ENCODE measurements at places on chromosomes 7 and 10.
A peak's percentile ranks its signal among the peaks of the same experiment; 100 is the strongest.

GRCh38 chr7:22810843-22811242 lies 11.8 kb downstream of the TOMM7 start:
- no peak for DNase-seq

- DNase-seq: peak; percentile 37
Observed at GRCh38 chr7:74479961-74480829, 26.5 kb downstream of the GTF2IRD1 start.

GRCh38 chr10:35884657-35885071 lies 242.6 kb upstream of the FZD8 start:
- no peak for DNase-seq

DNA sequence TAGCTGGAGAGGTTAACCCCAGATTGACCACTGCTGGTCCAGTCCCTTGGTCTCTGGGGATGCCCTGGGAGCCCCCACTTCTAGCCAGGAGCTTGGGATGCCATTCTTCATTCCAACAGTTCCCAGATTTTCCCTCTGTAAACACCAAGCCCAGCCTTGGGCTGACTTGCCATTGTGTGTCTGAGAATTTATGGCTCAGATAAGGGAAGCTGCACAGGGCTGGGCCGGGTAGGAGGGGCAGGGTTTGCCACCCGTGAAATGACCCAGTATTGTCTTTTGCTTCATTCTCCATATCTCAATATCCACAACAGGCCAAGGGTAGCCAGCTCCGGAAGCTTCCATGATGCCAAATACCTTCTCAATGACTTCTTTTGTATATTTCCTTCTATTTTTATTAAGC lies 32.1 kb downstream of the AFAP1L2 start:
- no peak for DNase-seq

- no peak for DNase-seq
Observed at GRCh38 chr7:138581065-138581464, 120.1 kb downstream of the SVOPL start.

DNA sequence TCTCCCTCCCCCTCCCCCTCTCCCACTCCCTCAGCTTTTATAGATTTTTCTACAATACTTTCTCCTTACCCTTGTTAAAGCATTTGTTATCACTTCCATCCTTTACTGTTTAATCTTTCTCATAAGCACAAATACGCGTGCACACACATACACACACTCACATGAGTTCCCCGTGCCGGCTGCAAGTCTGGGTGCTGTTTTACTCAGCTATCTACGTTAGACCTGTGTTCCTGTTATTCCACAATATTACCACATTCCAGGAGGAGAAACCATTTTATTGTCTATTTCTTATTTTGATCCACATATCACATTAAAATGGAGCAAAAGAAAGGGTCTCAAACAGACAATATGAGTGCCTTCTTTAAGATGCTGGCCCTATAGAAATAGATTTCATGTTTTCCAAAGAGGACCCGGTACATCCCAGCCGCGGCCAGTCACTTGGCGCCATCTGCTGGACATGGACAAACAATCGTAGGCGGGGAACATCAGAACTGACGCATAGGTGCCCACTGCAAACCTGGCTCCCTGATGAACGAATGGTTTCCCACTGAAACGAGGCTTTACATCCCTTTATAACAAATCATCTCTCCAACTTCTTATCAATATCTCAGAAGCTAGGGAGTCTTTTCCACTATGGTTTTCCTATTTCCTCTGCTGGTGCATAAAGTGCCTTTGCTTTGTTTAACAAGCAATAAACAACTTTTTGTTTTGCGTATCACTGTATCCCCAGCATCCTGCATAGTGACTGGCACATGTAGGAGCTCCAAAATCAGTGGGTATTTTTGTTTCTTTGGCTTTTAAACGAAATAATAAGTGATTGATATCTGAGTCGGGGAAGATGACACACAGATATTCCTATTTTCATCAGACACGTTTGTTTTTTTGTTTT lies 25.2 kb upstream of the OPTN start:
- DNase-seq: peak; percentile 40

DNA sequence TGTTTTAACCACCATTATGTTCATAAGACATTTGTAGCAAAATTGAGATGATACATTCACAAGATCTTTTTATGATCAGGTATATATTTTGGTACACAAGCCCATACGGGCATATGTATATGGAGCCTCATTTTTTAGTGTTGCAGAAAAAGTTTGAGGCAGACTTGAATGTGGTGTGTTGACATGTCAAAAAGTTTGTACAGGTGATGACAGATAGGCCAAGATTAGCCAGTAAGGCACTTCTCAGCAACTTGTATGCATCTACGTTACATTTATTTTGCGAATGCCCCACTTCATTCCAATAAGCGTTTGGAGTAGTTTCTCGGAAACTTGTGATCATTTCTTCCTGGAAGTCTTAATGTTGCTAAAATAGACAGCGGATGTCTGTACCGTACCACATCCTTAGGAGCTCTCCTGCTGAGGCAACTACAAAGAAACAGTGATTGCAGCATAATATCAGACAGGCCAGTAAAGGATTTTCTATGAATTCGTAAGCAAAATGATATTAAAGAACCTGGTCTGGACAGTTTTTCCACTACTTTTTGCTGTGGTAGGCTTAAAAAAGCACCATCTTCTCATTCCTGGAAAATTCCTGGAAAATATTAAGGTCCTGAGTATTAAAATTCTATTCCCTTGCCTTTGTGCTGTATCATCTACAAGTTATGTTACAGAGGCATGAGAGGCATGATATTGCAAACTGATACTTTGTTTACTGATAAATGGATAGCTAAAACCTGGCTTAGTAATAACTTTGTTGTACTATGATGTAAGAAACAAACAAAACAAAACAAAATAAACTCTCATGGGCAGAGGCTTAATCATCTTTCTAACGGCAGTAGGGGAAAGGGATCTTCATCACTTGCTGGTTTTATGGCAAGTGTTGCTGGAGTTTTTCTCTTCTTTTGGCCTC lies 153.6 kb downstream of the HDAC9 start:
- DNase-seq: no peak

DNA sequence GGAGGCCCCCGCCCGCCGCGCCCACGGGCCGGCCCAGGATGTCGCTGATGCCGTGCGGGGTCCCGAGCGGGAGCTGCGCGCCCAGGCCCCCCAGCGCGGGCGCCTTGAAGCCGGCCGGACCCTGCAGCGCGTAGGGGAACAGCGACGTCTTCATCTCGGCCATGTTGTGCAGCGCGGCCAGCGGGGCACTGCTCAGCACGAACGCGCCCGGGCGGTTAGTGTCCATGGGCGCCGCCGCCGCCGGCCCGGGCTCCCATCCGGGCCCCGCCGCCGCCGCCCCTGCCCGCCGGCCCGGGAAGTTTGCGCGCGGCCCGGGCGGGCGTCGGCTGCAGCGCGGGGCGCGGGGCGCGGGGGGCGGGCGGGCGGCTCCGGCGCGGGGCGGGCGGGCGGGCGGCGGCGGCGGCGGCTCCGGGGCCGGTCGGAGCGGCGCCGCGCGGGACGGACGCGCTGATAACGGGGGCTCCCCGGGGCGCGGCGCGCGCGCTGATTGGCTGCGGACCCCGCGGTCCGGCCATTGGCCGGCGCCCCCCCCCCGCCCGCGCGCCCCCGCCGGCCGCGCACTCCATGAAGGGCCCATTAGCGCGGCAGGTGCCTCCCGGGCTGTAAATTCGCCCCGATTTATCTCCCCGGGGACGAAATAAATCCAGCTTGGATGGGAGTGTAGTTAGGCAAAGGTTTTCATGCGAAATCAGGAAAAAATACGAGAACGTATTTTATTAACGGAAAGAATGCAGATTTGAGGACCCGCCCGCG lies at the start of gene NKX6-2:
Gene NKX6-2, minus strand, starts transcription at position 425 of the 753 bp plus-strand sequence. Its CDS starts 199 bp downstream, at position 226.
- DNase-seq: no peak

GRCh38 chr7:77438131-77438530 lies 22.0 kb upstream of the GSAP start:
- DNase-seq: no peak

DNA sequence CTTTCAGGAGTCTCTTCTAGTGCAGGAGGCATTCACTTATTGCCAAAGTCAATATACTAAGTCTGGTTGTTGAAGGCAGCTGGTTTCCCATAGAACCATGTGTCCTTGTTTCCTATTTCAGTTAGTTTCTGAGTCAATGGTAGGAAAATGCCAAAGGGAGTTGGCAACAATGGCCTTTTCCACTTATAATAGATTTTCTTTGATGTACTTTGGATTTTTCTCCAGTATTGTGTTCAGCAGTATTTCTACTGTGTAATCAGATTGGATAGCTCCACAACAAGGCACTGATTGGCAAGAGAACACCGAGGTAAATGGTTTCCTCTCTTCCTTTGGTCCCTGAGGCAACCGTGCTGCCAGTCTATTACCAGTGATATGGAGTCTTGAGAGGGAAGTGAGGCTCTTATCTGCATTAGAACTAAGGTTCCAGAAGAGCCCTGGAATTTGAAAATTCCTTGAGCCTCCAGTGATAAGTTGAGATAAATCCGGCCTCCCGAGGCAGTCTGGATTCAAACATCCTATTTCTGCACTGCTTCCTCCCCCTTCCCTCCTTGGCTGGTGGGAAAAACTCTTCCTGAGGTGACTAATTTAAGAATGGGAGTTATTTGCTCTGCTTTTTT lies 7.9 kb upstream of the SEPTIN7 start:
- DNase-seq: no peak

DNA sequence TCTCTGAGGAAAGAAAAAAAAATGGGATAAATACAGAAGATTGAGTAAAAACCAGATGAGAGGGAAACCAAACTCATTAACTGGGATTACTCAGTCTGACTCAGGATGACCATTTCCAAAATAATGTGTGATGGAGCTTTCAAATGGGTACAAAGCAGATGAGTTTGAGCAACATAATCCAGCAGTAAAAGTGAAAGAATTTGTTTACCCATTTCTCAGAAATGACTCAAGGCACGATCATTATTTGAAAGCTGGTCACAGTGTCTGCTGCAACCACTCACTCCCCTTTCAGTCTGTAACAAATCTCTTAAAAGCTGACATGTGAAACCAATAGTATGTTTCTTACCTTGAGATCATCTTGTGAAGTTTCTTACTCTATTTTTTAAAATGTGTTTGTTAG lies 104.7 kb upstream of the KLF14 start:
- no peak for DNase-seq

GRCh38 chr7:80635533-80635932 lies 2.9 kb upstream of the CD36 start:
- DNase-seq: no peak

- peak; percentile 26 for DNase-seq
Observed at GRCh38 chr7:29102558-29103151, 43.7 kb downstream of the CPVL start.

GRCh38 chr7:106560482-106560881 lies 100.5 kb downstream of the CCDC71L start:
- no peak for DNase-seq

DNA sequence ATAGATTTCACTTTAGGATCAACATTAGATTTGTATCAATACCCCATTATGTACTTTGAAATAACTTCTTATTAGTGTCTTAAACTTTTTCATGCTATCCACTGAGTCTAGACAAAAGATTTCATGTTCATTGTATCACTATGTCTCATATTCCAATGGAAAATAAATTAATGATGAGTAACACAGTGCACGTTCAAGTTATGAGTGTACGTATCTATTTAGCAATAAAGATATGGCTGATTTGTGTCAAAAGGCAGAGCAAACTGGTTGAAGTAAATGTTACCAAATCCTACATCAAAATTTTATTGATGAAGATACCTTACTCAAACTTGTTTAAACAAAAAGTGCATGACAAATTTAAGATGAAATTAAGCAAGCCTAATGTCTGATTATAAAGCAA lies 102.4 kb downstream of the SEMA3E start:
- DNase-seq: no peak

GRCh38 chr7:84139986-84140729 lies 54.4 kb downstream of the SEMA3A start:
- no peak for DNase-seq

DNA sequence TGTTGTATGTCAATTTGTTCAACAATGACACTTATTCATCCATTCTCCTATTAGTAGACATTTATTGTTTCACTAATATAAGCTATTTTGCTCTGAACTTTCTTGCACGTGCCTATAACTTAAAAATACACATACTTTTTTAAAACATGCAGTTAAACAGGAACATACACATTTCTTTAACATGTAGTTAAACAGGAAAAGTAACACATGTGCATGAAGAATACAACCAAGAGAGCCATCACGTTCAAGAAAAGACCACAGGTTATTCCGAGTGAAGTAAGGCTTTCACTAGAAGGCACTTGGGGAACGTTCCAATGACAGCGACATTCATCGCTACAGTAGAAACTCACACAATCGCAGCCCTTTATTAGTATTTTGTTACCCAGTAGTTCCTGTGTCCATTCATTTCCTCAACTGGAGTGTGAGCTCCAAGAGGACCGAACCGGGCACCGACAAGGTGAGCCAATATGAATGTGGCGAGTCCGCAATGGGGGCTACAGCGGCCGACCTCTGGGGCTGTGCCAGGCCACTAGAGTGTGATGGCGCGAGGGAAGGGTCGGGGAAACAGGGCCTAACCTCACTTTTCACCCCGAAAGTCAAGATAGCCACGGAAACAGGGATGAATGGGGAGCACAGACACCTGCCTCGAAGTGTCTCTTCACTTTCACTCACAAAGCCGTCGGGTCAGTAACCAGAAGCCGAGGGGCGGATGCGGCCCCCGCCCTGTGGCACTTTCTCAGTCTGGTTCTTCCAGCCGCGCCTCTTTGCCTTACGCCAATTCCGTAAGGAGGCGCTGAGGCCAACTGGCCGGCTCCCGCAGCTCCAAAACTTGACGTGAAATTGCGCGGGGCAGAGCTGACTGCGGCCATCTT lies 775 bp upstream of the SEPTIN7 start:
- DNase-seq: peak; percentile 94

GRCh38 chr10:115092555-115093285 lies 445 bp upstream of the ATRNL1 start:
- DNase-seq: no peak

DNA sequence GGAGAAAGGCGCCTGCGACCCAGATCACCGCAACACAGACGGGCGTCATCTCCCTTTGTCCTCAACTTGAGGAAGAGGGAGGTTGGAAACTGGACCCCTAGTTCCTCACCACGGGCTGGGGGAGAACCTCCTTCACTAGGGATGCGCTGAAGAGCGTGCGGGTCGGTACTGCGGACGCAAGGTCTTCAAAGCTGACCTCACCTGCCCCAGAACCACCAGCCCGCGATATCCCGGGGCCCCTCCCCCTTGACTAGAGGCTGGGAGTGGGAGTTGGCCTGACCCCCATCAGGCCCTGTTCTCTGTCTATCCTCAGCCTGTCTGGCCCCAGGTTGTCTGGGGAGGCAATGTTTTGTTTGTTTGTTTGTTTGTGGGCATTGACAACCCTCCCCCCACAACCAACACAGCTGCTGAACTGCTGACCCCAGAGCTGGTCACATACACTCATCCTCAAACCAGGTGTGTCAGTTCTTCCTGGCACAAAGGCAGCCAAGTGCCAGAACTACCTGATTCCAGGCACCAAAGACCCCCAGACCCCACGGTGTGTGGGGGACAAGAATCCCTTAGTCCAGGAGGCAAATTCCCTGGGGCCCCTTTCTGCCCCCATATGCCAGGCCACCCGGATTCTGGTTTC lies 2.9 kb downstream of the NPM3 start:
- no peak for DNase-seq

DNA sequence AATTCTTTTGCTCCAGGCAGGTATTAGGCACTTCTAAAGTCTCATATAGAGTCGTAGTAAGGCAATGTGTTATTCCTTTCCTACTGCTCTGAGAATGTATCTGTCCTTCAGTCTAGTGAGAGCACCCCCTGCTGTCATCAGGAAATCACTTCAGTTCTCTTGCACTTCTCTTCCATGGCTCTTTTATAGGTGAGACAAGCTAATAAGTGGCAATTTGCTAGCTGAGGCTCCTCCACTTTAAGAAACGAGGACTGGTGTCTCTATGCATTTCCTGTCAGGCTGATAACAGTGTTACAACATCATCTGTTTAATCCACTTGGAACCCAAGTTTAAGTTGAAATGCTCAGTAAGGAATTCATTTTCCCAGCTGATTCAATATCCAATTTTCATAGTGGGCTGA lies 350.6 kb downstream of the TFEC start:
- DNase-seq: no peak

Data from DMS79 treated with DMSO at 0.1 percent for 48 hours (cell line).